ENCODE measurements at places on chromosomes 16 and 17. TPM values are rescaled to one million over a fixed set of nuclear protein-coding genes. Genes with fewer than 3 reads are reported as not detected.

TMC5 gene
- not detected for total RNA-seq

KRT14 gene
- 0.18 TPM for total RNA-seq

CDC42EP4 gene
- 34.2 TPM for total RNA-seq

OTOP3 gene
- not detected for total RNA-seq

RRAD gene
- total RNA-seq = 0.60 TPM

ABCC3 gene
- total RNA-seq = 3.6 TPM

KRT40 gene
- total RNA-seq = not detected

HP gene
- total RNA-seq = not detected

TBC1D3E gene
- total RNA-seq = not detected

FOXL1 gene
- total RNA-seq = 1.7 TPM

MEIOB gene
- total RNA-seq = not detected

SPATA32 gene
- total RNA-seq = not detected

CCL4 gene
- not detected for total RNA-seq

CACNA1H gene
- total RNA-seq = 0.07 TPM

CCDC102A gene
- total RNA-seq = 9.4 TPM

DLX4 gene
- total RNA-seq = not detected

IGFALS gene
- total RNA-seq = not detected

SULT1A1 gene
- total RNA-seq = 13.1 TPM

NLRC3 gene
- 2.0 TPM for total RNA-seq

ACAP1 gene
- not detected for total RNA-seq

CACNA1G gene
- total RNA-seq = 0.04 TPM

CD300LF gene
- not detected for total RNA-seq

CMTM2 gene
- total RNA-seq = not detected

PGS1 gene
- 40.0 TPM for total RNA-seq

GPR179 gene
- total RNA-seq = not detected

KRTAP1-1 gene
- not detected for total RNA-seq

C17orf50 gene
- total RNA-seq = not detected

TEKT5 gene
- total RNA-seq = not detected

CES5A gene
- not detected for total RNA-seq

PTGES3L gene
- not detected for total RNA-seq

SOX8 gene
- total RNA-seq = 0.99 TPM

MT2A gene
- 304 TPM for total RNA-seq

CAMKK1 gene
- 3.8 TPM for total RNA-seq

ST6GALNAC1 gene
- total RNA-seq = 0.33 TPM

KCNJ2 gene
- total RNA-seq = 33.3 TPM

KRT12 gene
- not detected for total RNA-seq

C16orf78 gene
- not detected for total RNA-seq

WNK4 gene
- 0.33 TPM for total RNA-seq

SHISA9 gene
- not detected for total RNA-seq

TMEM114 gene
- total RNA-seq = not detected

CACNG5 gene
- not detected for total RNA-seq

VKORC1 gene
- total RNA-seq = 53.6 TPM

SLC2A4 gene
- 0.11 TPM for total RNA-seq

Measured in pulmonary artery endothelial cell (primary cell).